Activated naive CD8-positive, alpha-beta T cell treated with anti-CD3 and anti-CD28 coated beads, Interleukin-2, amount 10 ng/mL, durations not matched to agents 7 days and 5 days (primary cell): ENCODE measurements at places on chromosomes 7 and 10. TPM values are rescaled to one million over a fixed set of nuclear protein-coding genes. Genes with fewer than 3 reads are reported as not detected.

DNA sequence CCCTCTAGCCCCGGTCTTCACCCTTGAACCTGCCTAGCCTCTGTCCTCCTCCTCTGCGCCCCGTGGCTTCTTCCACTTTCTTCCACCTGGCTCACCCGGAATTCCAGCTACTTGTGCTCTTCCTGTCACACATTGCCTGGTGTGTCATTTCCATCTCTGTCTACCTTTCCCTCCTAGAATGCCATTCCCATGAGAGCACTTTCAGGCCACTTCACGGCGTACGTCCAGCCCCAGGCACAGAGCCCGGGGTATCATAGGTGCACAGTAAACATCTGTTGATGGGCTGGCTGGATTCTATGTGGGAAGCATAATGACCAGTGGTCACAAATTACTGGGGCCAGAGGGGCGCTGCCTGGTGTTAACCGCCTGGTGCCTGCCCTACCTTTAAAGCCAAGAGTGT lies 161.3 kb downstream of the CUX1 start:
- peaks cover 3% of the 10 kb centered on the region for H3K36me3 ChIP-seq
- no peaks in the 10 kb centered on the region for H3K27me3 ChIP-seq
- DNase-seq: no peak
- no peak overlapping the region for H3K4me3 ChIP-seq
- no peaks in the 10 kb centered on the region for H3K4me1 ChIP-seq

- H3K36me3 ChIP-seq: no peaks in the 10 kb centered on the region
- no peak for DNase-seq
- H3K27ac ChIP-seq: no peak overlapping the region
- peaks cover 5% of the 10 kb centered on the region for H3K4me1 ChIP-seq
- H3K4me3 ChIP-seq: no peak overlapping the region
Measured at GRCh38 chr7:83159731-83160130, 3.0 kb downstream of the PCLO start.

GRCh38 chr10:82206831-82207230 lies 331.8 kb downstream of the NRG3 start:
- no peak overlapping the region for H3K4me3 ChIP-seq
- H3K4me1 ChIP-seq: no peaks in the 10 kb centered on the region
- H3K27ac ChIP-seq: no peak overlapping the region
- no peaks in the 10 kb centered on the region for H3K27me3 ChIP-seq
- DNase-seq: no peak

GRCh38 chr10:131806646-131807317 lies 94.0 kb upstream of the PPP2R2D start:
- no peak overlapping the region for H3K4me3 ChIP-seq
- DNase-seq: no peak
- peaks cover 2% of the 10 kb centered on the region for H3K27me3 ChIP-seq
- no peaks in the 10 kb centered on the region for H3K36me3 ChIP-seq
- H3K4me1 ChIP-seq: no peaks in the 10 kb centered on the region
- H3K27ac ChIP-seq: no peak overlapping the region

DNA sequence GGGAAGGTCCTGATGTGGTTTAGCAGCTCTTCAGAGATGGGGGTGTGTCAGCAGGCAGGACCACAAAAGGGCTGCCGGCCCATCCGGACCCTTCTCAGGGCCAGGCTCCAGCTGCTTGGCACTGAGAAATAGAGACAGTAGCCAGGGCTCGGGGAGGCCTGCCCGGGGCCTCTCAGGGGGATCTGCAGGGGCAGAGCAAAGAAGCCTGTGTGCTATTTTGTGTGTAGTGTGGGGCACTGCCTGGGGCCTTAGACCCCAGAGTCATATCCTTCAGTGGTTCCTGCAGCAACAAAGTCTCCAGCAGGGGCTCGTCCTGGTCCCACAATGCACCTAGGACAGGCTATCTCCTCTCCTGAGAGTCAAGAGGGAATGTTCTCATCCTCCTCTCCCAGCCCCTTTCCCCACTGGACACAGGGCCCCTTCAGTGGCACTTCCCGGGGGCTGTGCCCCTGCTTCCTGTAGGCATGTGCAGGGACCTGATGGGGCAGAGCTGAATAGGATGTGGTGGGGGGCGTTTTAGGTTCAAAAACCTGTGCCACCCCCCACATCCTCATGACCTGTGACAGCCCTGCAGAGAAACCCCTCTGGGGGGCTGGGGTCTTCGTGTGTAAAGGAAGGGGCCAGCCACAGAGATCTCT lies 159.5 kb upstream of the RHEB start:
- no peak for DNase-seq
- peaks cover 22% of the 10 kb centered on the region for H3K4me1 ChIP-seq
- no peaks in the 10 kb centered on the region for H3K36me3 ChIP-seq
- H3K27me3 ChIP-seq: peaks cover 2% of the 10 kb centered on the region
- peak overlapping the region; percentile 64 for H3K4me3 ChIP-seq

DNA sequence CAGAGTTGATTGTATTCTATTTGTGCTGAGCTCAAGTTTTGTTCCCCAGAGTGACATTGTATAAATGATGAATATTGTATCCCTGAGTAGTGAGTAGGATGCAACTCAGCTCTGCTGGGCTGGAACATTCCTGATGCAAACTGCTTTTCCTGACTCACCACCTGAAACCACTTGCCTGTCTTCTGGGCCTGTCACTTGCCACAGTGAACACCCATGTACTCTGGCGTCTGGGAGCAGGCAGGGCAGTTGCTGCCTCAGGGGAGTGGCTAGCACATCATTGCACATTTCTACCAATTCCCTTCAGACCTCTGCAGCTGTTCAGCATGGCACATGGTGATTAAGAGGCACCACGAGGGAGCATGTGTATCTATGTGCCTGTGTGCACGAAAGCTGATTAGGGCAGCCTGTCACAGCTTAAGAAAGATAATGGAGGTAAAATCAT lies 157.3 kb downstream of the SND1 start:
- no peak overlapping the region for H3K27ac ChIP-seq
- no peak for DNase-seq
- peaks cover 4% of the 10 kb centered on the region for H3K4me1 ChIP-seq
- H3K36me3 ChIP-seq: peaks cover 21% of the 10 kb centered on the region
- H3K4me3 ChIP-seq: no peak overlapping the region
- H3K27me3 ChIP-seq: no peaks in the 10 kb centered on the region

The BMPER gene
- total RNA-seq: not detected

The NET1 gene
- total RNA-seq: 22.7 TPM

- DNase-seq: no peak
- no peaks in the 10 kb centered on the region for H3K4me1 ChIP-seq
- H3K27ac ChIP-seq: no peak overlapping the region
- no peak overlapping the region for H3K4me3 ChIP-seq
Measured at GRCh38 chr7:84506151-84506550, 311.6 kb upstream of the SEMA3A start.
